Activated CD8-positive, alpha-beta T cell treated with anti-CD3 and anti-CD28 coated beads for 36 hours (primary cell): ENCODE measurements at places on chromosomes 4 and X.

- DNase-seq, result peak; percentile 73
Observed at GRCh38 chr4:153791746-153792617, 3.1 kb upstream of the SFRP2 start.

DNA sequence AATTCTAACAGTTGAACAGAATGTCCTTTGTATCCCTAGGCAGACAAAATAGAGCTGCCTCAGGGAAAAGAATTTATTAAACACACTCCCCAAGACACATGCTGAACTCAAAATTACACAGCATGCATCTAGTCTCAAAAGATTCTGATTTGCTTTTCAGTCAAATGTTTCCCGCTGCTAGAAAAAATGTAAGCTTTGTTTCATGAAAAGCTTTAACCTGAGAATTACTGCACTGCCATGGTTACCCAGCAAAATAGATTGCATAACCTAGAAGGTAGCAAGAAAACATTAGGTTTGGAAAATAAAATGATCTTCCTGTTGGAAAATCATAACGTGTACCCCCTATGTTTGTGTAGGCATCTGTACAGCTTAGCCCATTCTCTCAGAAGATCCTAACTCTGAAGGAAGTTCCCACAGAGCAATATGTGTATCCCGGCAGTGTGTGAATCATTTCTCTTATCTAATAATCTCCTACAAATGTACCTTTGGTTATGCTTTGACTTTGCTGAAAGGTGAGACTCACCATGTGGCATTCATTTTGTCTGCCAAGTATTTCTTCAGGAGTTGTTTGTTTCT, 646.9 kb downstream of the STPG2 start:
- no peak for DNase-seq

DNA sequence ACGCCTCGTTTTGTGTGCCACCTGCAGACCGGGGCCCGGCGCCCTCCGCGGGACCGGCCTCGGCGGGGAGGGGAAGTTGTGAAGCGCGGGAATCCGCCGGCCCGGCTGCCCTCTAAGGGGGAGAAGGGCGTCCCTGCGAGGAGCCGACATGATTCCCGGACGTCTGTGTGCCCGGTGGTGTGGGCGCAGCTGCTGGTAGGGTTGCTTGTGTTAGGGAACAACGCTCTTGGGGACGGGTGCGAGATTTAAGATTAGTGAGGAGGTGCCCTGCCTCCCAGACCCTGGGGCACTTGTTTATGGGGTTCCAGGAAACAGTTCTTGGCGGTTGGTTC, 627 bp downstream of the CDKN2AIP start:
- peak; percentile 58 for DNase-seq

GRCh38 chr4:53313510-53313909, 52.4 kb downstream of the SCFD2 start:
- no peak for DNase-seq

DNA sequence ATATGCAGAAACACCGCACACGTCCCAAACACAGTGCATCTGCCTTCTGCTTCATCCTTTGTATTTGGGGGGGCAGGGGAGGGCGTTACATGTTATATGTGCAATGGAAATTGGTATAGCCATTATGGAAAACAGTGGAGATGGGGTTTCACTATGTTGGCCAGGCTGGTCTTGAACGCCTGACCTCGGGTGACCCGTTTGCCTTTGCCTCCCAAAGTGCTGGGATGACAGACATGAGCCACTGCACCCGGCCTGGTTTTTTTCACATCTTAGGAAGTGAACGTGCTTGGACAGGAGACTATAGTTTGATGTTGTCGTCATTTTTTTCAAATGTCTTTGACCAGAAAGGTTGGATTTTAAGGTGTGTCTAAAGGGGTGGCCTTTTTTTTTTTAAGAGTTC, 88.6 kb downstream of the DHRSX start:
- no peak for DNase-seq

DNA sequence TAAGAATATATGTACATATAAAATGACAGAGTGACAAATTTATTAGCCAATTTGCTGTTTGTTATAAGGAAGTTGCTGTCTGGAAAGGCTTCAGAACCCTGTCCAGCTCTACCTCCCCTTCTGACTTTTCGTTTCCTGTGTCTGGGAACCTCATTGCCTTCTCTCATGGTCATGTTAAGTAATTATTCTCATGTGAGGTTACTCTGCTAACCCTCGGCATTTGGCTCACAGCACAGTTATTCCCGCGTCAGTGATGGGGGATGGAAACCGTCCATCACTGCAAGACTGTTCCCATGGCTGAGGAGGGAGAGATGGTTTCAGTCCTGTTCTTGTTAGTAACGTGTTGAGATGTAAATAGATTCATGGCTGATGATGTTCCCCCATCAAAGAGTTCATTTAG, 11.9 kb downstream of the EDNRA start:
- DNase-seq, result no peak

- no peak for DNase-seq
Observed at GRCh38 chrX:153468008-153468580, 2.3 kb downstream of the HAUS7 start.

GRCh38 chr4:183038436-183038835, 60.6 kb upstream of the WWC2 start:
- no peak for DNase-seq

- DNase-seq, result no peak
Observed at GRCh38 chrX:122047261-122047660, 999.9 kb downstream of the GLUD2 start.

DNA sequence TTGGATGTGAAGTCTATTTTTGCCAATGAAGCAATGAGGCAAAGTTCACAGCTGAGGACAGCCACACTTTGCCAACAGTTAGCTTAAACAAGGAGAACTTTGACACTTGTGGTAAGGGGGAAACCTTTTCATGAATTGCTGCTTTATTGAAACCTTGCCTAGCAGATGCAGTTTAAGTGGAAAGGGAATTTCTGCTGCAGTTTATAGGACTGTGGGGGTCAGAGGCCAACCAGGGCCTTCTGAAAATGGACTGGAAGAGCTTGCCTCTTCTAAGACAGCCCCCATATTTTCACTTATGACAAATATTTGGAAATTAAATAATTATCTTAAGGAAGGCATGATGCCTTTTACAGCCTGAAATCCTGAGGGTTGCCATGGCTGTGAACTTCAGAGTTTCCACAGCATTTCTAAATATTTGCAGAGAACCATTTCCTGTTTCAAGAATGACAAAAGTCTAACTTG, 550.3 kb downstream of the RAB28 start:
- DNase-seq, result no peak

- no peak for DNase-seq
Observed at GRCh38 chr4:78764498-78764961, 11.6 kb upstream of the BMP2K start.

GRCh38 chr4:70737409-70737808, 15.6 kb downstream of the RUFY3 start:
- DNase-seq, result no peak

GRCh38 chrX:141468940-141469339, 115.6 kb downstream of the SPANXA1 start:
- no peak for DNase-seq

DNA sequence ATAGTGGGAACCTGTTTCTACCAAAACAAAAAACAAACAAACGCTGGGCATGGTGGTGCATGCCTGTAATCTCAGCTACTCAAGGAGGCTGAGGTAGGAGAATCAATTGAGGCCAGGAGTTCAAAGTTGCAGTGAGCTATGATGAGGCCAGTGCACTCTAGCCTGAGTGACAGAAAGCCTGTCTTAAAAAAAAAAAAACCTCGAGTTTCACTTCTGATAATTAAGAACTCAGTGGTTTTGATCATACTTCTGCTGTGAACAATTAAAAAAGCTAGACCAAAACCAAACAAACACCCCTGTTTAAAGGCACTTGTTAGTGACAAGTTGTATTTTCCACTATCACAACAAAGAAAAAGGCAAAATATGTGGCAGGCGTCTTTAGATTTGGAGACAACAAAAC, 15.0 kb upstream of the UBE2D3 start:
- no peak for DNase-seq

DNA sequence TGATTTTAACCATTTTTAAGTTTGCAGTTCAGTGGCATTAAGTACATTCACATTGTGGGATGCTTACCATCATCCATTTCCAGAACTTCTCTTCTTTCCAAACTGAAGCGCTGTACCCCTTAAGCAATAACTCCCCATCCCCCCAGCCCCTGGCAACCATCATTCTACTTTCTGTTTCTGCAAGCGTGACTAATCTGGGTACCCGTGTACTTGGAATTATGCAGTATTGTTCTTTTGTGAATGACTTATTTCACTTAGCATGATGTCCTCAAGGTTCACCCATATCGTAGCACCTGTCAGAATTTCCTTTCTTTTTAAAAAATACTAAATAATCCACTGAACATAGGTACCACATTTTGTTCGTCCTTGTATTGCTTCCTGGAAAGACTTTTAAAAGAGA, 32.9 kb downstream of the USP9X start:
- peak; percentile 70 for DNase-seq

- DNase-seq, result peak; percentile 15
Observed at GRCh38 chrX:2664502-2664901, 26.6 kb upstream of the CD99 start.

DNA sequence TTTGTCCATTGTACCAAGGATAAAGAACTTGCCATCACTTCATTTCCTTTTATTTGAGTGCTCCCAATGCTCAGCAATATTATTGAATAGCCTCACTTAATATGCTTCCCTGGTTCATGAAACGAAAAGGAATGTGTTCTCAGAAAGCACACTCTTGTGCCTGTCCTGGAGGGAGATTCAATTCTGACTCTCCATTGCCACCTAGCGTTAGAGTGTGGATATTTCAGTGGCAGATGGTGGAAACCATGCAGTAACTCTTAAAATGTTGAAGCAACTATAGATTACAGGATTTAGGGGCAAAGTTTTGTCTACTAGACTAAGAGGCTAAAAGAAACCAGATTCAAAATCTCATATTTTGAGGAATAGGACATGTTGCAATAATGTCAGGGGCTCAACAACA, 36.0 kb downstream of the GAB3 start:
- DNase-seq, result peak; percentile 52
